Dermis blood vessel endothelial cell (primary cell): ENCODE measurements at places on chromosomes 11 and 22.
A peak's percentile ranks its signal among the peaks of the same experiment; 100 is the strongest.

- no peak for DNase-seq
Observed at GRCh38 chr11:111206472-111206871, 39.1 kb upstream of the POU2AF2 start.

- DNase-seq: no peak
Observed at GRCh38 chr11:57457643-57458023, 2.7 kb upstream of the RTN4RL2 start.

DNA sequence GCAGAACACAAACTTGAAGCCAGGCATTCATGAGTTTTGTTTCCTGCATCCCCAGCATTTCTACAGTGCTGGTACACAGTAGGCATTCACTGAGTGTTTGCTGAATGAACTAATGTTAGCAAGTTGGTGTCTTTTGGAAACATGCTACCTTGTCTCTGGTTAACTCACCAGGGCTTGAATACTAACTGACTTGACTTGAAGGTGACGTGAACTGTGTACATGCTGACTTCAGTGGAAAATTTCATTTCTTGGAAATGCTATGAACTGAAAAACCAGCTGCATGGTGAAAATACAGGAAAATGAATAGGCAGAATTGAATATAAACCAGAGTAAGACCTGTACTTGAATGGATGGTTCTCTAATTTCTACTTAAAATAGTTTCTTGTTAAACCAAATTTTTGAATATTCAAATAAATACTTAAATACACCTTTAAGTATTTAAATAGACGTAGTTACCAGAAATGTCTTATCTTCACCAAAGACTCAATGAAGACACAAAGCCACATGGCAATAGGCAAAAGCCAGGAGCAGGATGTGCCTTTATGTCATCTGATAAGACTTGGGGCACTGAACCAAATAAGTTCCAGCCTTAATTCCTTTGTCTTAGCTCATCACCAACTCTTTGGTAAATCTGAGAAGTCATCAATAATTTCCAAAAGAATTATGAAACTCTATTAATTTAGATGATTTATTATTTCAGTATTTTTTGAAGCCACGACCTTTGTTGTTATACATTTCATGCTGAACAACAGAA is 39.7 kb upstream of the POU2AF2 start:
- DNase-seq: no peak

DNA sequence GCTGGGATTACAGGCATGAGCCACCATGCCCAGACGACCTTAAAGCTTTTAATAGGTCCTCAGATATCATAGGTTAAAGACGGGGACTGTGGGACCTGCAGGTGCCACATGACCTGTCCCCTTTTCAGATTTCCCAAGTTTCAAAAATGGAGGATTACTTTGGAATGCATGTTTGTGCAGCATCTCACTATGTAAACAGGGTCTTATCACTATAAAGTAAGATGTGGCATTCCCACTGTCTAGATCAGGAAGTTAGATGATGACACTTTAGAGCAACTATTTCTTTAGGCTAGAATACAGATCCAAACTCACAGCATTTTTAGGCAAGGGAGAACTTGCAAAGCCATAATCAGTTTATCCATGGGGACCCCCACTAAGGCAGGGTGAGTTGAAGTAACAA is 92.8 kb downstream of the USP35 start:
- no peak for DNase-seq

- DNase-seq: peak; percentile 62
Observed at GRCh38 chr11:111417766-111418435, 38.8 kb upstream of the POU2AF1 start.

GRCh38 chr22:43448048-43448447 is 36.2 kb downstream of the MPPED1 start:
- no peak for DNase-seq
